ENCODE measurements at places on chromosomes 7 and 10.
A peak's percentile ranks its signal among the peaks of the same experiment; 100 is the strongest.

GRCh38 chr7:37341033-37341630 lies 107.5 kb downstream of the ELMO1 start:
- DNase-seq = no peak

DNA sequence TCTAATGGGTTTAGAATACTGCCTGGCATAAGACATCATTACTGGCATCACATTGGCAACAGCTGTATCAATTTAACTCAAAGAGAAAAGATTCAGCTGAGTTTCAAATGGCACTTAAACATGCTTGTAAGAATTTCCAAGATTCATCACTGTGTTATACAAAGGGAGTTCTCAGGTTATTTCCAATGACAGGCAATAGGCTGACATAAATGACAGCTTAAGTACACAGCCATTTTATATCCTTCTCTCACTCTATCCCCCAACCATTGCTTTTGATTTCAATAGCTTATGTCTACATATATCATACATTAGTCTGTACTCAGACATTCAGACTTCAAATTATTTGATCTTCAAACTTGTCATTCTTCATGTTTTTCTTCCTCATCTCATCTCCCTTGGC lies 45.5 kb upstream of the CABCOCO1 start:
- DNase-seq = no peak

DNA sequence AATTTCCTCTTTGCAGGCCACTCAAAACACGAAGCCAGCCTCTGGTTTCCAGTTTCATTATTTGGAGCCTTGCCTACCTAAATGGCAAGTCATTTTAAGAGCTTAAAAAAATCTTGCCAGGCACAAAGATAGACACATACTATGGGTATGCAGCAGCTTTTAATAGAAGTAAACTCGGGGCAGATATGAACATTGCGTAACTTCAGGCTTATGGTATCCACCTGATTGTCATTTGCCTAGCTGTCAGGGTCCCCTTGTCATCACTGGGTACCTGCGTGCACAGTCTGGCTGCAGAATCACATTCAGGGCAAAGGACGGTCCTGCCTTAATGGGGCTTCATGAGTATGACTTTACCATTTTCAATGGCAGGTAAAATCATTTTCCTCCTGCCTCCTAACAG lies 466.1 kb upstream of the NRP1 start:
- DNase-seq = no peak

GRCh38 chr10:119654540-119654939 lies 3.4 kb downstream of the BAG3 start:
- no peak for DNase-seq

GRCh38 chr7:98165827-98166667 lies 45.2 kb upstream of the BHLHA15 start:
- peak; percentile 24 for DNase-seq

- no peak for DNase-seq
These were observed 131.2 kb downstream of the SMURF1 start for GRCh38 chr7:99012722-99013121.

- no peak for DNase-seq
These were observed 1.2 kb downstream of the VCL start for GRCh38 chr10:73998929-73999691.

GRCh38 chr7:155291045-155291530 lies 6.6 kb upstream of the INSIG1 start:
- no peak for DNase-seq

- no peak for DNase-seq
These were observed 15.6 kb downstream of the RBP3 start for GRCh38 chr10:47363781-47364180.

- no peak for DNase-seq
These were observed 177.7 kb upstream of the ADO start for GRCh38 chr10:62626817-62627216.

GRCh38 chr7:37310327-37311080 lies 138.2 kb downstream of the ELMO1 start:
- DNase-seq = no peak

- DNase-seq = peak; percentile 26
These were observed 94.0 kb downstream of the GRK5 start for GRCh38 chr10:119301397-119301796.

DNA sequence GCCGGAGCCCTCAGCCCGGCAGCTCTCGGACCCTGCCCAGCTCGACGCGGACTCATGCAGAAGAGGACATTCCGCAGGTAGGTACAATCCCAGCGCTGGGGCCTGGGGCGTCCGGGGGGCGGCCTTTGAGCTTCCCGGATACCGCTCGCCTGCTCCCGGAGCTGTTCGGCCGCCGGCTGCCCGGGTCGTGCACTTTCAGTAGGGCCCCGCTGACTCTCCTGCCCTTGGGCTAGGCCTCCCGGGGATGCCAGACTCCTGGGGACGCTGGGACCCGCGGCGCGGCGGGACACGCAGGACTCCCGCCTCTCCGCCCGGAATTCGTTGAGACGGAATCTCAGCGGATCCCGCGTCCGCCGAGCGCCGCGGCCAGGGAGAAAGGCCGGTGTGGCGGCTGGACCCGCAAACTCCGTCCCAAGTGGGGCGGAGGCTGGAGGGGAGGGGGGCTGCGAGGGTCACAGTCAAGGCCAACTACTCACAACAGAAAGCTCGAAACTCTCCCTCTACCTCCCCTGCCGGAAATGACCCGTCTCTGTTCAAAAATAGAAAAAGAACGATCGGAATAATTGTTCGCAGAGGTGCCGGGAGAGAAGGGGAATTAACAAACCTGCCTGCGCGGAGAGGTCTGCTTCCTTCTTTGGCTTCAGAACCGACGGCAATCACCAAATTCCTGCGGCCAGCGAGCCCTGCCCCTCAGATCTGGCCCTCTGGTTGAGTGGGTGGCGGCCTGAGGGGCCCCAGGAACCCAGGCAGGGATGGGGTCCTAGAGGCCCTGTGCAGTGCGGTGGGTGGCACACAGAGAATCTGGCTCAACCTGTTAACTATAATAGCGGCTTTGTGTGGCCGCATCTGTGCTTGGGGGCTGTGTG lies 9.2 kb downstream of the TLX1 start:
- DNase-seq = no peak

- DNase-seq = no peak
These were observed 46.0 kb downstream of the HELLS start for GRCh38 chr10:94591461-94592205.

DNA sequence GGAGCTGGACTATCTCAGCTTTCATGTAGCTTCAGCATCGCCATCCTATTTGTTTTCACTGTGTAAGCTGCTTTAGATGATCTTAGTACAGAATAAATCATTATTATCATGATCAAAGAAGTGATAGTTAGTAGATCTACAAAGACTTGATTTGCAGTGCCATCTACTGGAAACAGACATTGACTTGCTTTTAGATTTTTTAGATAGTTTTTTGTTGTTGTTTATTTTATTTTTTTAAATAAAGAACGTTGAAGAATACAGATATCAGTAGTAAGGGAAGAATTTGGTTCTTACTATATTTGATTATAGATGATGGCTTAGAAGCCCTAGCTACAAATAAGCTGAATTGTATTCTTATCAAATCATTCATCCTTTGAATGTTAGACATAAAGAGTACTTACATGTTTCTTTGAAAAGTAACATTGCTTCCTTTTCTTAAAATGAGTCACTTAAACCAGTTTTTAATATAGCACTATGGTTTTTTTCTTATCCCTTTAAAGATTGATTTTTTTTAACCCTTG lies 6.3 kb upstream of the SFMBT2 start:
- DNase-seq = no peak

DNA sequence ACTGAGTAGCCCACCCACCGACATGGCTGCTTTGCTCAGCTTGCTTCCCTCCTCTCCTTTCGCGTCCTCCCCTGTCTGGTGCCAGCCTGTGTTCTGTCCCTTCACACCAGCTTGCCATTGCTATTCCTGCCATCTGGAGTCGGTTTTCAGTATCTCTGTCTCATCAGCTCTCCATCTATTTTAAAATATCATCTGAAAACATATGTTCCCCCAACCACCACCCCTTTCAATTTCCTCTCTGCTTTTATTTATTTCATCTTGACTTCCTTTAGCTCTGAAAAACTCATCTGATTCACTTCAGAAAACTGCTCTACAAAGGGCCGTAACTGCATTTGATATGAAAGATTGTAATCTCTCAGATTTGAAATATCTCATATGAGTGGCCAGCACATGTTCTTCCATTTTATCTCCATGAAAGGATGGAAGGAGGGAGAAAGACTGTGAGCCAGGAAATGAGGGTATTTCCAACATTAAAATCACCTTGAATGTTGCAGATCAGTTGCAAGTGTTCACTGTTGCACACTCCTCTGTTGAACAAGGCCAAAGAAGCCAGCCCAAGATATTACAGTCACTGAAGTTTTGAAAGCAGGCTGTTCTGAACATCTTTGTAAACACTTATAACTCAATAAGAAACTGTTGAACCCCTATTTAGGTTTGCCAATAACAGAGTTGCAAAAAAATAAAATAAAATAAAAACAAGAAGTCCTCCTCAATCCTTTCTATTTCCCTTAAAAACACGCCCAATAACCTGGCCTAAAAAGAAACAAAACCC lies 202.4 kb upstream of the NEBL start:
- DNase-seq = no peak

DNA sequence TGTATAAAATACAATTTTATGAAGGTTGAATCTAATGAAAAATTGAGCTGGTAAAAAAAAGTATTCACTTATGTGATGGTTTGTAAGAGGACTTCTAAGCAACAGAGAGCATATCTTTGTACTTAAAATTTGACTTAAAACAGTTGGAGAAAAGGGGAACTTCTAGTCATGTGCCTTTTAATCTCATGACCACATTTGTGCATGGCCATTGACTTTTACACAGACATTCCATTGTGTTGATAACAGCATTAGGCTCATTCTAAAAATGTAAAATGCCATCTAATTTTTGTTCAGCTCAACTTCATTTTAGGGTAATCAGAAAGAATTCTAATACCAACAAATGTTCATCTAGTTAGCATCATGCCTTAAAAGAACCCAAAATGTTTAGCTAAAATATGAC lies 119.9 kb downstream of the HPSE2 start:
- no peak for DNase-seq

DNA sequence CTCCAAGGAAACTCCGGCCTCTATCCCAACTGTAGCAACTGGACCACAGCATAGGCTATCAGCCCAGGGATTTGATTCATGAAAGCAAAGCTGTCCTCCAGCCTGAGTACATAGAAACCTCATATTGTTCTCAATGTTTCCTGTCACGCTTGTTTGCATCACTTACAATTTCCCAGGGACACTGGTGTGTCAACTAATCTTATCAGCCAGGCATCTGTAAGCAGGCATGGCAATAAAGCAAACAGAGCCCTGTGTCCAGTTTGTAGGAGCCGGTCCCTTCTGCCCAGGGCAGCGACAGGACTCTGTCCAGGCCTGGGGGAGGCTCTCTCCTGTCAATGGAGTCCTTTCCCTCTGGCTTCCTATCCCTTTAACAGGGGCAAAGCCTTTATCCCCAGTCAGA lies 23.0 kb upstream of the CDHR3 start:
- DNase-seq = no peak

DNA sequence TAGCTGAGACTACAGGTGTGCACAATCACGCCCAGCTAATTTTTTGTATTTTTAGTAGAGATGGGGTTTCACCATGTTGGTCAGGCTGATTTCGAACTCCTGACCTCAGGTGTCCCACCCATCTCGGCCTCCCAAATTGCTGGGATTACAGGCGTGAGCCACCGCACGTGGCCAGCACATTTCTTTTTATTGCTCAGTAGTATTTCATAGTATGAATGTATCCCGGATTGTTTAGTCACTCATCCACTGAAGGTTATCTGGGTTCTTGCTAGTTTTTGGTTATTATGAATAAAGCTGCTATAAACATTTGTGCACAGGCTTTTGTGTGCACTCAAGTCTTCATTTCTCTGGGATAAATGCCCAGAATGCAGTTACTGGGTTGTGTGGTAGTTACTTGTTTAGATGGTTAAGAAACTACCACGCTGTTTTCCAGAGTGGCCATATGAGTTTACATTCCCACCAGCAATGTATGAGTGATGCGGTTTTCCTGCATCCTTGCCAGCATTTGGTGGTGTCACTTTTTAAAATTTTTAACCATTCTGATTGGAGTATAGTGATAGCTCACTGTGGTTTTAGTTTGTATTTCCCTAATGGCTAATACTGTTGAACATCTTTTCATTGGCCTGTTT lies 275.8 kb upstream of the LYZL1 start:
- DNase-seq = no peak

DNA sequence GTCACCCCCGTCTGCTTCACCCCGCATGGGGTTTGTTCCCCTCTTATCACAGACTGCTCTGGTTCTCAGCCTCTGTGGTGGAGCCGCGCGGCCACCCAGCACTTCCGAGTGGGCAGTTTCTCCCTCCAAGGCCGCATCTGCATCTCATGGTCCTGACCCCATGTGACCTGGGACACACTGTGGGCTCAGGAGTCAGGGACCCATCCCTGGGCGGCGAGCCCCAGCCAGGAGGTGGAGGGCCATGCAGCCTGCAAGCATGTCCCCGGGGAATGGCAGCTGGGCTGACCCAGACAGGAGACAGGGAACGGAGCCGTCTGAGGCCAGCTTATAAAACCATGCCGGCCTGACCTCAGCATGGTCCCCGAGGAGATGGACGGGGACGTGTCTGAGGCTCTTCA lies 25.2 kb upstream of the TTYH3 start:
- DNase-seq = no peak

DNA sequence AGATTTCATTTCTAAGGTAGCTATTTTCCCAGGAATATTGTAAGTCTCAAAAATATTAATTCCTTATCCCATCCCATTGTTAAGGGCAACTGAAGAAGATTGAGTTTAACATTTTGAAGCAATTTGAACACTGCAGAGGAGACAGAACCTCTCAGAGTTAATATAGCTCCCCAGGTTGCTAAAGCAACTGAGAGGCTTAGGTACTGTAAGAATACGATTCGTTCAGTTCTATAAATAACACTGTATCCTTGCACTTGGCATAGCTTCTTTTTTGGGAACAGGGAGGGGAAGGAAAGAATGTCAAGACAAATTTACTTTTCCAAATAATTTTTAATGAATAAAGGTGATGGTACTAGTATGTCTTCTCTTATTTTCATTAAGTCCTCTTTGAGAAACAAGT lies 658.4 kb upstream of the CELF2 start:
- no peak for DNase-seq

- no peak for DNase-seq
These were observed 181.3 kb downstream of the CHN2 start for GRCh38 chr7:29375641-29376562.

DNA sequence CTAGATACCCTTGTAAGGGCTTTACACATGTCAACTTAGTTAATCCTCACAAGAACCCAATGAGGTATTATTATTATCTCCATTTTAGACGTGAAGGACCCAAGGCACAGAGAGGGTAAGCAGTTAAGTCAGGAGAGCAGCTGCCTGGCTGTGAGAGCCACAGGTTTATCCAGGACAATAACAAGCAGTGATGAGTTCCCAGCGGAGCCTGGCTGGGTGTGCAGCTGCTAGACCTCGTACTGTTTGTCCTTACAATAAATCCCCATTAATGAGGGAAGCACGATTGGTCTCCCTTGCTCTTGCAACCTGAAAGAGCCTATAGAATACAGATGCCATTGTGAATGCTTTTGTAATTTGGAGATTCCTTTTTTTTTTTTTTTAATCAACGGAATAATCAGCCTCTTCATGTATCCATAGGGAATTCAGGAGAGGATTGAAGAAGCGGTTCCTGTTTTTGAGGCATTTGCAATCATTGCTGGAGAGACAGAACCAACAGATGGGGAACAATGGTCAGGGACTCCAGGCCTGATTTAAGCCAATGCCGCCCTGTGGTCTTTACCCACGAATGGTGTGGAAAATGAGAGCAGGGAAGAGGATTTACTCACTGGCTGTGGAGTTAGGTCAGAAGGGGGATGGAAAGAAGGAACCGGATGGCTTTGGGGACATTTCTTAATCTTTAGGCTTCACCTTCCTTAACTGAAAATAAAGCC lies 12.3 kb upstream of the ASB4 start:
- DNase-seq = no peak

All from activated CD8-positive, alpha-beta memory T cell treated with anti-CD3 and anti-CD28 coated beads for 1 hour (primary cell).